ENCODE measurements at places on chromosomes 13 and 19. TPM values are rescaled to one million over a fixed set of nuclear protein-coding genes. Genes with fewer than 3 reads are reported as not detected.

The ZIC2 gene
- total RNA-seq, result 301 TPM

- DNase-seq, result no peak
- H3K27ac ChIP-seq, result no peak overlapping the region
- H3K4me3 ChIP-seq, result no peak overlapping the region
- H3K27me3 ChIP-seq, result no peaks in the 10 kb centered on the region
Observed at GRCh38 chr19:5314012-5314906, 26.4 kb downstream of the PTPRS start.

- peaks cover 4% of the 10 kb centered on the region for H3K4me1 ChIP-seq
- peaks cover 43% of the 10 kb centered on the region for H3K36me3 ChIP-seq
- DNase-seq, result no peak
- H3K27ac ChIP-seq, result peak overlapping the region; percentile 57
Observed at GRCh38 chr19:52600639-52601024, 30.5 kb downstream of the ZNF701 start.

GRCh38 chr19:43765109-43765876, 10.5 kb upstream of the SMG9 start:
- H3K4me1 ChIP-seq, result no peaks in the 10 kb centered on the region
- H3K27ac ChIP-seq, result no peak overlapping the region
- peak; percentile 67 for DNase-seq
- H3K36me3 ChIP-seq, result no peaks in the 10 kb centered on the region
- no peaks in the 10 kb centered on the region for H3K27me3 ChIP-seq
- no peak overlapping the region for H3K4me3 ChIP-seq

GRCh38 chr19:48230555-48231129, 25.1 kb downstream of the CARD8 start:
- H3K27ac ChIP-seq, result no peak overlapping the region
- no peaks in the 10 kb centered on the region for H3K4me1 ChIP-seq
- H3K4me3 ChIP-seq, result no peak overlapping the region

DNA sequence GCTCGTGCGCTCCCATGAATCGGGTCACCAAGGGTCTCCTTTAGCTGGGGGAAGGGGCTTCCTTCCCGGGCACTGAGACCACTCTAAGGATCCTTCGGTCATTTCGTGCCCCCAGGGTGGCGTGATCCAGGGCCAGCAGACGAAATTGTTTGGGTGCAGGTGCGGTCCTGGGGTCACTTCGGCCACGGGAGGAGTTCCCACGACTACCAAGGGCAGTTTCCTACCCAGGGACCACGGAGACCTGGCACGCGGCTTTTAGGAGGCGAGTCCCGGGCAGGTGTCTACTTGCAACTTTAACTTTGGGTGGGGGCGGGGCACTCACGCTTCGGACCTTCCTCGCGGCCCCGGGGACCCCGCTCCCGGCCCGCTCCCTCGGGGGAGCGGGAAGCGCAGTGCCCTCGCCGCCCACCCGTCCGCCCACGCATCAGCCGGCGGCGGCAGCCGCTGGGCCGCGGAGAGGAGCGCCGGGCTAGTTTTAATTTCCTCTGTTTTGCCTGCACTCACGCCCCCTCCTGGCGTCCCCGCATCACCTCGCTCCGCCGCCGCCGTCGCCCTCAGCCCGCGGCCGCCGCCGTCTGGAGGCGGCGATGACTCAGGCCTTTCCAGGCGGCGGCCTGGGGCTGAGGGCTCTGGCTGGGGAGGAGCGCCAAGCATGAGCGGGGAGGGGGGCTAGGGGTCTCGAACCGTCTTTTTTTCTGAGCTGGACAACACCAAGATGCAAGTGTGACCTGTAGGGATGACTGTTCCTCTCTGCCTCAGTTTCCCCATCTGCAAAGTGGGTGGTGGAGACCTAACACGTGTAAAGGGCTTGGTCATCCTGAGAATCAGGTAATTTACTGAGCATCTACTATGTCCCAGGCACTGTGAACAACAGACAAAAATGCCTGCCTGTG, 21.8 kb downstream of the OLFM2 start:
- DNase-seq, result peak; percentile 96
- no peaks in the 10 kb centered on the region for H3K36me3 ChIP-seq

- no peaks in the 10 kb centered on the region for H3K27me3 ChIP-seq
- H3K4me1 ChIP-seq, result no peaks in the 10 kb centered on the region
- no peak overlapping the region for H3K4me3 ChIP-seq
- no peak for DNase-seq
Observed at GRCh38 chr13:102863590-102863989, 17.8 kb downstream of the ERCC5 start.

The CNFN gene
- total RNA-seq, result 6.6 TPM

The ZNF610 gene
- 15.2 TPM for total RNA-seq

DNA sequence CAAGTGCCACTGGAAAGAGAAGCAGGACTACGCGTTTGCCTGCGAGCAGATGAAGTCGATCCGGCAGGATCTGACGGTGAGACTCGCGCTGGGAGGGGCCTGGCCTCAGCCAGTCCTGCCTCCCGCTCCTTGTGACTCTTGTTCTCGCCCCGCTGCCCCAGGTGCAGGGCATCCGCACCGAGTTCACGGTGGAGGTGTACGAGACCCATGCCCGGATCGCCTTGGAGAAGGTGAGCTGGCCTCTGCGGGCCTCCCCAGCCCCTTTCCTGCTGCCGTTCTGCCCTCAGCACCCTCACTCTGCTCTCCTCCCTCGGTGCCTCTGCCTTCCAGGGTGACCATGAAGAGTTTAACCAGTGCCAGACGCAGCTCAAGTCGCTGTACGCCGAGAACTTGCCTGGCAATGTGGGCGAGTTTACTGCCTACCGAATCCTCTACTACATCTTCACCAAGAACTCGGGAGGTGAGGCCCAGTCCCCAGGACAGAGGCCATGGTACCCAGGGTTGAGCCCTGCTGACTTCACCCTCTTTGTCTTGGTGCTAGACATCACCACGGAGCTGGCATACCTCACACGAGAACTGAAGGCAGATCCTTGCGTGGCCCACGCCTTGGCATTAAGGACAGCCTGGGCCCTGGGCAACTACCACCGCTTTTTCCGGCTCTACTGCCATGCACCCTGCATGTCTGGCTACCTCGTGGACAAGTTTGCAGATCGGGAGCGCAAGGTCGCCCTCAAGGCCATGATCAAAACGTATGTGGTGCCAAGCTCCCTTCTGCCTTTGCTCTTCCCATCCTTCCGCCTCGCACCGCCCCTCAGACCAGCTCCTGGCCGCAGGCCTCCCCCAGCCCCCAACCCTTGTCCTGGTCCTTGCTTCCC, 5.6 kb downstream of the LENG9 start:
- H3K36me3 ChIP-seq, result peaks cover 79% of the 10 kb centered on the region
- no peak for DNase-seq
- H3K4me1 ChIP-seq, result no peaks in the 10 kb centered on the region
- no peak overlapping the region for H3K4me3 ChIP-seq
- H3K27me3 ChIP-seq, result no peaks in the 10 kb centered on the region

GRCh38 chr13:94480672-94481145, 1.2 kb upstream of the DCT start:
- no peak for DNase-seq
- H3K4me1 ChIP-seq, result no peaks in the 10 kb centered on the region
- H3K36me3 ChIP-seq, result no peaks in the 10 kb centered on the region
- H3K27ac ChIP-seq, result peak overlapping the region; percentile 86

The DACT3 gene
- 0.15 TPM for total RNA-seq

The DOHH gene
- total RNA-seq, result 8.2 TPM

- DNase-seq, result no peak
- no peak overlapping the region for H3K4me3 ChIP-seq
- H3K36me3 ChIP-seq, result no peaks in the 10 kb centered on the region
- peaks cover 2% of the 10 kb centered on the region for H3K4me1 ChIP-seq
Observed at GRCh38 chr13:37379841-37380240, 218.7 kb downstream of the POSTN start.
